ENCODE measurements at places on chromosomes 16 and 17.

DNA sequence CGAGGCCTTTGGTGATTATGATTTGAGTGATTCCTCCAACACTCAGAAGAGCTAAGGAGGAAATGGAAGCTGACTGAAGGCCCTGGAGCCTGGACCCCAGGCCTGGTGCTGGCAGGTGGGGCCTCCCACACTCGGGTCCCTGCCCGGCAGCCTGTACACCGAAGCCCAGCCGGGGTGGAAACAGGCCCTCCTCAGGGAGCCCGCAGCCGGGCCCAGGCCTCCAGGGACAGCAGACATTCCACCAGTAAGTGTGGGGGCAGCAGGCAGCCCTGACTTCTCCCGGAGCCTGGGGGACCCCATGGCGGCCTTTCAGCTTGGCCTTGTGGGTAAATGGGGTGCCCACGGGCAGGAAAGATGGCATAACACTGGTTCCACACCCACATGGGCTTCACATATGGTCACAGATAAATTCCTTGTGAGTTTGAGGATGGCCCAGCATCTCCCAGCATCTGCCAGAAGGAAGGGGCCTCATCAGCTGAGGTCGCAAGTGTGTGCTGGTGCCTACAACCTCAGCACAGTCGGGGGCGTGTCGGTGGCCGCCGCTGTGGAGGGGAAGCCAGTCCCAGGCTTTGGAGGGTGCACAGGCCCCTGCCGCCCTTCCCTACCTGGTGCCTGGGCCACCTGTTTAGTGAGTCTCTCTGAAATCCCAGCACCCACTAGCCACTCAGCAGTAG lies 29.2 kb upstream of the SLC38A10 start:
- no peak for DNase-seq

DNA sequence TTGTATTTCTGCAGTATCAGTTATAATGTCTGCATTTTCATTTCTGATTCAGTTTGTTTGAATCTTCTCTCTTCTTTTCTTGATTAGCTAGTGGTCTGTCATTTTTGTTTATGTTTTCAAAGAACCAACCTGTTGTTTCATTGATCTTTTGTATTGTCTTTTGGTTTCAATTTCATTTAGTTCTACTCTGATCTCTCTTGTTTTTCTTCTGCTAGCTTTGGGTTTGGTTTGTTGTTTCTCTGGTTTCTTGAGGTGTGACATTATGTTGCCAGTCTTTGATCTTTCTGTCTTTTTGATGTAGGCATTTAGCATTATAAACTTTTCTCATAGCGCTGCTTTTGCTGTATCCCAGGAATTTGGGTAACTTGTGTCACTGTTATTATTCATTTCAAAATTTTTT lies 107.2 kb downstream of the PHKB start:
- DNase-seq: no peak

DNA sequence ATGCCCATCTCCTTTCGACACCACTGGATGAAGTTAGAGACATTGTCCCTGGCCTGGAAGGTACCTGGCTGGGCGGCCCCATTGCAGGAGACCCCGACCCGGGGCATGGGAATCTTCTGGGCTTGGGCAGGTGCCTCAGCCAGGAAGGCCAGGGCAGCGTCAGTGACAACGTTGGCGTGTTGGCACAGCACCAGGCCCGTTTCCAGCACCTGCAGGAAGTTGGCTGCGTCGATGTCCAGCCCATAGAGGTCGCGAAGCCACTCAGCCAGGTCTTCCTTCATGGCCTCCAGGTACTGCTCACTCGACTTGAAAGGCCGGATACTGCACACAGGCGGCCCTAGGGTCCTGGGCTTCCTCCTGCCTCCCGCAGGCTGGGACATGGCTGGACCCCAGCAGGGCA lies 568 bp downstream of the GAS2L2 start:
- DNase-seq: peak; percentile 28

DNA sequence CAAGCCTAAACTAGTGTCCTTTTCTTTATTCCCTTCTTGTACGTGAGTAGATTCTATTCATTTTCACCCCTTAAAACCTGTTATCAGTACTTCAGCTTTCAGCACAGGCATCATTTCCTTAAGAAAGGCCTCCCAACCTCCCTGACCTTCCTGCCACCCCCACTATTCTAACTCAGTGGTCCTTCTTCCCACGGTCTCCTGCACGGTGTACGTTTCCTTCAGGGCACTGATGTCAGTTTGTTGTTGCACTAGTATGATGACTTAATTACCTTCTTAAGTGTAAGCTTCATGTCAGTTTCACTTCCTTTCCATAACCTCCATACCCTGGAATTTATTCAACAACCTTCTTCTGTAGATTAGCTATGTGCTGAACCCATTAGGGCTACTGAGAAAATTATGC lies 484.2 kb downstream of the HS3ST4 start:
- DNase-seq: no peak

GRCh38 chr17:81287741-81288430 lies 7.2 kb downstream of the SLC38A10 start:
- no peak for DNase-seq

- no peak for DNase-seq
Observed at GRCh38 chr16:27579087-27579980, 29.4 kb downstream of the KATNIP start.

GRCh38 chr17:79438546-79439334 lies 172.1 kb downstream of the RBFOX3 start:
- DNase-seq: no peak

DNA sequence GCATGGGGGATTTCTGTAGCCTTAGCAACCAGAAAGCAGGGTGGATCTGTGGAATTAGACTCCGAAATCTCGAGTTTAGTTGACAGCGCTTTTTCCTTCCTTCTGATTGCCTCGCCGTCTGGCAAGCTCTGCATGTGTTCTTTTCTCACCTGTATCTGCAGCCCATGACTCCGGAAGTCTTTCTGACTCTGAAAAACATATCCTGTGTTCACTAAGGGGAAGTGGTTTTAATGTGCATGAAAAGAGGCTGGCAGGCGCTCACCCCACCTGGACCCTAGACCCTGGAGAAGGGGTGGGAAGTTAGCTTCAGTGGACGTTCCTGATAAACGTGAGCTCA lies 158.5 kb downstream of the RPTOR start:
- no peak for DNase-seq

DNA sequence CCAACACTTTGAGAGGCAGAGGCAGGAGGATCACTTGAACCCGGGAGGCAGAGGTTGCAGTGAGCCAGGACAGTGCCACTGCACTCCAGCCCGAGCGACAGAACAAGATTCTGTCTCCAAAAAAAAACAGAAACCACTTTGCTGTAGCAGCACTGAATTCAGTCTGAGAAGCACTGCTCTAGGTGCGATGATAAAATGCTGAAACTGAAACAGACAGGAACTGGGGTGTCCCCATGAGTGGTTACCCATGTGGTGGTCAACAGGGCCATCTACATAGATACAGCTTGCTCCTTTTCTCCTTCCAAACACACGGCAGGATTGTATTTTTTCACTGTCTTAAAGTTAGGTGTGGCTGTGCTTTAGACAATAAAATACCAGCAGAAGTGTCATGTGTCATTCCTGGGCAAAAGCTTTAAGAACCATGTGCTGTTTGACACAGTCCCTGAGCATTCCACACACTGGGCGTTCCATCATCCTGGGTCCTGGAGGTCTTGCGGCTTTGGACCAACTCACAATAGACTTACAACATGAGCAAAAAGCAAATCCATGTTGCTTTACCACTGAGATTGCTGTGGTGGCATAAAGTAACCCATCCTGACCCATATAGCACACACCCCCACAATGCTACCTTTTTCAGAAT lies 11.5 kb downstream of the GAS7 start:
- DNase-seq: no peak

DNA sequence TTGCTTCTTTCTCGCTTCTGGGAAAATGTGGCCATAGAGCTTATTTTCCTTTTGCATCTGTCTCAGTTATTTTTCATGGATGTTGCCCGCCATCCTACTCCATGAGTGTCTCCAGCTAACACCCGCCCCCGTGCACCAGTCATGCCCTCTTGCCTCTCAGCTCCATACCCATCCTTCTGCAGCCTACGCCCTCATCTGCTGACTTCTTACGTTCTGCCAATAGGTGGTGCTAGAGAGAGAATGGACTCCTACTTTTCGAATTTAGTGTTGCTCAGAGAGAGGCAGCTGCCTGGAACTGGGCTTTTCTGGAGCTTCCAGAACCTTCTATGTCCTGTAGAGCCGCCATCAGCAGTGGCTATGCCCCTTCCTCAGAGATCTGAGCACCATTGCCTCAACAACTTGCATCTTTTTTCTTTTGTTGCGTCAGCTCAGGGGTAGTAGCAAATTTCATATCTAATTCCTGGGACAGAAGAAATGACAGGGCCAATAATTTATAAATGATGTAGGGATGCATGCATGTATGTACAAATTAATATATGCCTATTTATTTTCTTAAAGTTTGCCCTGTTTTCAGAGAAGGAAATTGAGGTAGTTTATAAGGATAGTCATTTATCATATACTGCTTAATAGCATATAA lies 119.7 kb upstream of the MYOCD start:
- DNase-seq: peak; percentile 12

DNA sequence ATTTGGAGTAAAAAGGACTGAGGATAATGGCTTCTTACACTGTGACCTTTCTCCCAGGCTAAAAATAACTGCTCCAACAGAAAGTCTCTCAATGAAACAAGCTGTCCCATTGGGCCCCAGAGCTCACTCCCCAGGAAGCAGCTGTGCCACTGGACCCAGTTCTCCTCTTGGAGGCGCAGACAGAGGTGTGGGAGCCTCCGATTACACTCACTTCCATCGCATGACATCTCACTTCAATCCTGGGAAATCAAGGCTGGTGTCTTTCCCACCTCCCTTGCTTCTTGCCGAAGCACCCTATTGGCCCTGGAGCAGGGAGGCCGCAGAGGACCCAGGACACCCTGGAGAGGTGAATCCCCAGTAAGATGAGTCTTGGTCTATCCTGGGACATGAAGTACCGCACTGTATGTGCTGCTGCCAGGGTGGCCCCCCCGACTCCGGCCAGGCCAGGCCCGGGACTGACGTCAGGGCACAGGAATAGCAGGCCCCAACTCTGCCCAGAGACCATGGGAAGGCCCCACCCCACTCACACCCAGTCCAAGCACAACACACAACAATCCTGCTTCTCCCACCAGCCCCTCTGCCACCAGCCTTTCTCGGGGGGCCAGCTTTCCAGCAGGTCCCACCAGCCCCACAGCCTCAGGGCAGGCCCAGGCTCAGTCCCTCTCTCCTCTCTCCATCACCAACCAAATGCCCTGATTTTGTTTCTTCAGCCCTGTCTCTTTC lies 29.5 kb downstream of the SRL start:
- no peak for DNase-seq

GRCh38 chr17:7083592-7083991 lies 3.5 kb upstream of the CLEC10A start:
- no peak for DNase-seq

- DNase-seq: no peak
Observed at GRCh38 chr17:21296097-21297025, 11.8 kb downstream of the MAP2K3 start.

DNA sequence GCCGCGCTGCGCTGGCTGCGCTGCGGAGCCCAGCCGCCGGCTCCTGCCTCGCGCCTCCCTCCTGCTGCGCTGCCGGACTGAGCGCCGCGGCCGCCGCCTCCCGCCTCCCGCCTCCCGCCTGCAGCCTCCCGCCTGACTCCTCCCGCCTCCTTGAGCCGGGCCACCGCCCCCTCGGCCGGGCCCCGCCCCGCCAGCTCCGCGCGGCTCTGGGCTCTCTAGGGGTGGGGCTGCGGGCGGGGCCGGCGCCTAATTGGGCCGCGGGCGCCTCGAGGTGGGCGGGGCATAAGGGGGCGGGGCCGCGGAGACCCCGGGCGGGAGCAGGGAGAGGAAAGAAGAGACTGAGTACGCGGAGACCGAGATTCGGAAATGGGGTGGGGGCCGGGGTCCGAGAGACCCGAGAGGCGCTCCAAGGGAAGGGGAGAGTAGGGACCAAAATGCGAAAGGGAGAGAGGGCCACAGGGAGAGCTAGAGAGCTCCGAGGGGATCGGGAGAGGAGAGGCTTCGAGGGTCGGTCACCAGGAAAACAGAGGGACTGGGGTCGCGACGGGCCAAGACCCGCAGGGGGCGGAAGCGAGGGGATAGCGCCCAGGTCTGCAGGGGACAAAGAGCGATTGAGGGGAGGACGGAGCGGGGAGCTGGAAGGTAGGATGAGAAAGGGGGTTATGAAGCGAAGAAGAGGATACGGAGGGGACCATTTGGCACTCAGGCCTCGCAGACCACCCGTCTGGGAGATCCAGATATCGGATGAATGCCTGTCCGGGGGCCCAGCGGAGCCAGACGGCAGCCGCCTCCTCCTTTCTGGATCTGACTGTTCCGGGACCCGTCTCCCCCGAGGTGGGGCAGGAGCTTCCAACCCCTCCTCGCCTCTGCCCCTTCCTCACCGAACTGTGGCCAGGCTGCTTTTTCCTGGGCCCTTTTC lies at the start of gene C1QL1:
C1QL1 (minus strand) TSS at position 79 of the 919 bp plus-strand sequence. CDS start 255 bp downstream, outside the sequence.
- peak; percentile 93 for DNase-seq

DNA sequence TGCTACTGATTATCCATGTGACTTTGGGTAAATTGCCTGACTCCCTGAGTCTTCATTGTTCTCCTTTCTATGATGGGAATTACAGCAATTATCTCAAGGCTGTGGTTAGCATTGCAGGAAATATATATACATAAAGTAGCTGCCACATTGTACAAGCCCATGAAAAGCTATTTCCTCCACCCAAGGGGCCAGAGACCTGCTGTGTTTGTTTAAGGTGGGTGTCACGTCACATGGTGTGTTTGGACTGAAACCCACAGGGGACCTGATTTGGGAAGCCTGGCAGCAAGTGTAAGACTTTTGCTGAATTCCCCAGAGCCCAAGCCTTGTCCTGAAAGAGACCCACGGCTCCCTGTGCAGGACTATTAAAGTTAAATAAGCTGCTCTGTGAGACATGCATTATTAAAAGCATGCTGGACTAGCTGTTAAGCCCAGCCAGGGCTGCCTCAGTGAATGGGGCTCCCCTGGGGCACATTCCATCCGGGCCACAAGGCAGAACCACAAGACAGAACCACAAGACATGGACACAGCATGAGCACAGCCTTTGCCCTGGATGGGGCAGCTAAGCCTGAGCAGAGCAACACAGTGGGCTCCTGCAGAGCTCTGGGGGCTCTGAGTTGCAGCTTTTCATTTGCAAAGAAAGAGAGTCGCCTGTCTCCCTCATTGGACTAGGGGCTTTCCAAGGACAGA lies 148.9 kb downstream of the SPACA3 start:
- peak; percentile 16 for DNase-seq

GRCh38 chr17:62892870-62893338 lies 73.1 kb upstream of the TANC2 start:
- DNase-seq: no peak

DNA sequence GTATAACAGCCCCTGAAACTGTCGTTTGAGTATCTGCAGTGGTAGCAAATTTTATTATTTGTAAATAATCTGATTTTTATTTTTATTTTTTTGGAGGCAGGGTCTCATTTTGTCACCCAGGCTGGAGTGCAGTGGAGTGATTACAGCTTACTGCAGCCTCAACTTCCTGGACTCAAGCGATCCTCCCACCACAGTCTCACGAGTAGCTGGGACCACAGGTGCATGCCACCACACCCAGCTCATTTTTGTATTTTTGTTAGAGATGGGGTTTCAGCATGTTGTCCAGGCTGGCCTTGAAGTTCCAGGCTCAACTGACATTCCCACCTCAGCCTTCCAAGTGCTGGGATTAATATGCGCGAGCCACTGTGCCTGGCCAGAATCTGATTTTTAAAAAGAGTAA lies 2.8 kb downstream of the NDEL1 start:
- DNase-seq: no peak
